ENCODE measurements at places on chromosomes 1 and 21.
A peak's percentile ranks its signal among the peaks of the same experiment; 100 is the strongest.

DNA sequence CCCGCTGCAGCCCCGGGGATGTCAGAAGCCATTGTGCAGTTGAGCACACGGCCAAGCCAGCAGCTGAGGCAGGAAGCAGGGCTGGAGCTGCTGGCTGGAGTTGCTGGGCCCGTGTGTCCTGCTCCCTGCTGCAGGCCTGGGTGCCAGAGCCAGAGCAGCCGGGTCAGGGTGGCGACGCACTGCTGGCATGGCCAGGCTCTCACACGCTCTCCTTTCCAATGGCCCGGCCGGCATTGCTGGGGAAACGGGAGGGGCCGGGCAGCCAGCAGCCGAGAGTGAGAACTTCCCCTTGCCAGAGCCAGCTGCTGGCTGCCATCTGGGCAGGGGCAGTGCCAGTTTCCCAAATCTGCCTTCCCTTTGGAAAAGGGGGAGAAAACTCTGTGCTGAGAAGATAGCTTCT, 82.4 kb upstream of the PROX1 start:
- DNase-seq: no peak

GRCh38 chr1:232305050-232305449, 324.9 kb downstream of the SIPA1L2 start:
- DNase-seq: no peak

DNA sequence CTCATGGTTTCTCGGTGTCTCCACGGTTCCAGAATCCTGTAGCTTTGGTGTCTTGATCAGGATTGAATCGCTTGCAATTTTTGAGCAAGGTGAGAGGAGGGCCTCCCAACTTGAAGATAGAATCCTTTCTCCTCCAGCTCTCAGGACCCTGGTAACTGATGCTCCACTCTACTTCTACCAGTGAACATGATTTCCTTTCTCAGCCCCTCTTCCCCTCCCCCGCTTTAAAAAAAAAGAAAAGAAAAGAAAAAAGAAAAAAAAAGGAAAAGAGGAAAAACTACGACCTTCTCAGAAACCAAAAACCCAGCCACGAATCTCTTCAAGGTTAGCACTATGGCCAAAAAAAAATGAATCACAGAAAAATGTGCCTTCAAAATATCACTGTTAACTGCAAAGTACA, 1.2 kb downstream of the ARHGEF11 start:
- DNase-seq: no peak

GRCh38 chr1:192652159-192652558, 16.2 kb downstream of the RGS13 start:
- DNase-seq: no peak

- no peak for DNase-seq
These were observed 16.2 kb upstream of the ACTN2 start for GRCh38 chr1:236670060-236670459.

DNA sequence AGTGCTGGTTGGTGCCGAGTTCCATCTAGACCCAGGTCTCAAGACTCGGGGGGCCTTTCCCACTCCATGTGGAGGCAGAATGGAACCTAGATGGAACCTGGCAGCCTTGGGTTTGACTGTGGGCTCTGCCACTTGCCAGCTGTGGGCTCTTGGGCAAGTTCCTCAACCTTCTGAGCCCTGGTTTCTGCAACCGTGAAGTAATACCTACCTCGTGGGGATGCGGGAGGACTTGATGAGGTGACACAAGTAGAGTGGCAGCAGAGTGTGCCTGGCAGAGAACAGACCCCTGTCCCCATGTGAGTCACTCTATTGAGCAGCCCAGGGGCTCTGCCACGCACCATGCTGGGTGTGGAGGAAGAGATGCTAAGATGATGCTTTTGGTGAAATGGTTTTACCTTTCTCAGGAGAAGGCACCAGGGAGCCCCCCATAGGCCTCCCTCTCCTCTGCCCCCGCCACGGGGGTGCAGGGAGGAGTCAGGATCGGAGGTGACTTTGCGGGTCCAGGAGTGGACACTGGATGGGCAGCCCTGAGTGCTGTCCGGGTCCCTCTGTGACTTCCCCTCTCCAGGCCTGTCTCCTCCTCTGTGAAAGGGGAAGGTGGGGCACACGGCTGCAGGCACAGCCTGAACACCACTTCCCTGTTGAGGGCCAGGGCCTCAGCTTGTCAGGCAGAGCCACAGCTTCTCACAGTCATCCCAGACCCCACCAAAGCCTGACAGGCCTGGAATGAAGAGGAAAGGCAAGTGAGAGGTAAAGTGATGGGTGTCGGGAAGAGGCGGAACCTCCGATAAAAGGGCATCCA, 36.7 kb upstream of the EDN2 start:
- no peak for DNase-seq

GRCh38 chr1:61227857-61228550, 145.6 kb downstream of the NFIA start:
- no peak for DNase-seq

GRCh38 chr1:219529116-219529515, 83.8 kb downstream of the ZC3H11B start:
- no peak for DNase-seq

DNA sequence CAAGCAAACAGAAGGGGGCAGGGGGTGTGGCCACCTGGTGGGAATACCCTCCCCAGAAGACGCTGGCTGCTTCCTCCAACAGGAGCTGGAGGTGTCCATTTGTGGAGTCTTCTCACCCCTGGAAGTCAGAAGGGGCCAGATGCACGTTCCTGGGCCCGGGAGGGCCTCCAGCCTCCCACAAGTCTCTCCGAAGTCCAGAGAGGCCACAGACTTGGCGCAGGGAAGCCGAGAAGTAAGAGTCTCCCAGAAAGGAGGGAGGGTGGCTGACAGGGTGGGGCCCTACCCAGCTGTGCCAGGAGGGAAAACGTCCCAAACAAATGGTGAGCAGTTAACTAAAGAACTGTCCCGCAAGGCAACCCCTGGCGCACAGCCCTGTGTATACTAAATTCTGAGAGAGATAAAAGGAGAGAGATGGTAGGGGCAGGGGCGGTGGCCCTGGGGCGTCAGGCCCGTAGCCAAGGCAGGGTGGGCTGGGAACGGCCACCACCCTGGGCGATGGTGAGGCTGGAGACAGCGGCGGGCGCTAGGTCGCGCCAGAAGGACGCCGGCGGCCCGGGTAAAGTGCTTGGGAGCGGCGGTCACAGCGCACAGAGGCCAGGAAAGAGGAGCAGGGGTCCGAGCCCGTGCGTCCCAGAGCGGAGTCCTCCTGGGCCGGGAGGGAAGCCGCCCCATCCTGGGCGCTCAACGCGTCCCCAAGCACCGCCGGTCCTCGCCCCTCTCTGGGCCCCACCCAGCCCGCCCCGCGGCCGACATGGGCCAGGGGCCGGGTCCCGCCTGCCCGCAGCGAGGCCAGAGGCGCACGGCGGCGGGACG, 1.2 kb downstream of the CHD5 start:
- no peak for DNase-seq

- no peak for DNase-seq
These were observed 2.0 kb downstream of the TMEM63A start for GRCh38 chr1:225880222-225880588.

GRCh38 chr1:176206006-176206960, 803 bp downstream of the COP1 start:
- peak; percentile 15 for DNase-seq

GRCh38 chr1:207000651-207001291, 30.5 kb upstream of the FCAMR start:
- DNase-seq: no peak

DNA sequence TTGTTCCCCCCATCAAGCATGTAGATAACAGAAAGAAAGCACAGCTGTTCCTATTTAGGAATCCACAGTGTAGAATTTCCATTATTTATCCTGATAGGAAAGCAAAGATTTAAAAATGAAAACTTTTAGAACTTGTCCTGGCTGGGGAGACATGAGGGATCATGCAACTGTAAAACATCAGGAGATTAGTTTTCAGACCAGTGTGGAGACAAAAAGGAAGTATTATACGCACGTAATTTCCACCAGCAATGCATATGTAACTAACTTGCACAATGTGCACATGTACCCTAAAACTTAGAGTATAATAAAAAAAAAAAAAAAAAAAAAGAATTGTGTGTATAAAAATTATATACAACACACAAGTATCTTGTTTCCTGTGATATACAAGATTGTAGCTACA, 172.4 kb downstream of the NEGR1 start:
- DNase-seq: no peak

- peak; percentile 92 for DNase-seq
These were observed 12.7 kb upstream of the CPLANE2 start for GRCh38 chr1:16249596-16250241.

DNA sequence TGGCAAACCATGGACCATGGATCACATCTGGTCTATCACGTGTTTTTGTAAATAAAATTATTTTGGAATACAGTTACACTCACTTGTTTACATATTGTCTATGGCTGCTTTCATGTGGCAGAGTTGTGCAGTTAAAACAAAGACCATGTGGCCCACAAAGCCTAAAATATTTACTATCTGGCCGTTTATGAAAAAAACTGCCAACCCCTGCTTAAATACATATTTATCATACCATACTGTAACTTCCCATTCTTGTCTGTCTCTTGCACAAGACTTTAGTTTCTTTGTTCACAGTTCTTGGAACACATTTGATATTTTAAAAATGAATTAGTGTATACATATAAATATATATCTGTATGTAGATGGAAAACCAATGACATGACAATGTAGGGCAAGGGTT, 141.5 kb downstream of the PAPPA2 start:
- DNase-seq: no peak

DNA sequence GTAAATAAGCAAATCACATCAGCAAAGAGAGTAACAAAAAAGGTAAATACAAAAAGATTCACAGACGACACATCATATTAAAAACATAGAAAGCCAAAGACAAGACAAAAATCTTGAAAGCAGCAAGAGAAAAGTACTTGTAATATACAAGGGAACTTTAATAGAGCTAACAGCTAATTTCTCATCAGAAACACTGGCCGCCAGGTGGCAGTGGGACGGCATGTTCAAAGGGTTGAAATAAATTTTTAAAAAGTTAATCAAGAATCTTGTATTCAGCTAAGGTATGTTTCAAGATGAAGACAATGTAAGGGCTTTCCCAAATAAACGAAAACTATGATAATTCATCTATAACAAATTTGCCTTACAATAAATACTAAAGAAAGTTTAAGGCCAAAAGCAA, 358.1 kb downstream of the LRRIQ3 start:
- DNase-seq: no peak

GRCh38 chr1:108089477-108089876, 110.7 kb downstream of the SLC25A24 start:
- peak; percentile 81 for DNase-seq

DNA sequence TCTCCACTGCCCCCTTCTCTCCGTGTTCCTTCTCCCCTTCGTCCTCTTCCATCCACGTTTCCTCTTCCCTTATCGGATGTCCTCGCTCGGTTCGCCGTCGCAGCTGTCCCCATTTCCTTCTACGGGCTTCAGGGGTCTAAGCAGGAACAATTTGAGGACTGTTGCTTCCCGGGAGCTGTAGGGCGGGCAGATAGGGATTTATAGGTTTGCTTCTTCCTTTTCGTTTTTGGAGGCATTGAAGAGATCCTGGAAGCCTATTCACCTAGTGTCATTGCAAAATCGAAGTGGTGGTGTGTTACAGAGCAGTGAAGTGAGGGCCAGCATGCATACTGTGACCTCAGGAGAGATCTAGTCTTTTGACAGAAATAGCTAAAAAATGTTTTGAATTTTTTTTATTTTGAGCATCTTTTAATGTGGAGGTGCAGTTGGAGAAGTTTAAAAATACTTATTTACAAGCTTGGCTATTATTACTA, 897 bp downstream of the ZYG11B start:
- no peak for DNase-seq

DNA sequence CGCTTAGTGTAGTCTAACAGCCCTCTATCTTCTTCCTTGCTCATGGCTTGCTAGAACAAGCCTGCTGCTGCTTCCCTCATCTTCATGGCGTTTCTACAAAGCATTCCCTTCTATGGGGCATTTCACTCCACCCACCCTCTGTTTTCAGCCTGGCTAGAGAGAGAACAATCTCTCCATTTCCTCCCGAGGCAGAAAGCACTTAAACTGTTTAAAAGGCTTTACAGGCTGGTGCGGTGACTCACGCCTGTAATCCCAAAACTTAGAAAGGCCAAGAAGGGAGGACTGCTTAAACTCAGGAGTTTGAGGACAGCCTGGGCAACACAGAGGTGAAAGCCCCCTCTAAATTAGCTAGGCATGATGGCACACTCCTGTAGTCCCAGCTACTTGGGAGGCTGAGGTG, 17.8 kb downstream of the ORC1 start:
- DNase-seq: no peak

DNA sequence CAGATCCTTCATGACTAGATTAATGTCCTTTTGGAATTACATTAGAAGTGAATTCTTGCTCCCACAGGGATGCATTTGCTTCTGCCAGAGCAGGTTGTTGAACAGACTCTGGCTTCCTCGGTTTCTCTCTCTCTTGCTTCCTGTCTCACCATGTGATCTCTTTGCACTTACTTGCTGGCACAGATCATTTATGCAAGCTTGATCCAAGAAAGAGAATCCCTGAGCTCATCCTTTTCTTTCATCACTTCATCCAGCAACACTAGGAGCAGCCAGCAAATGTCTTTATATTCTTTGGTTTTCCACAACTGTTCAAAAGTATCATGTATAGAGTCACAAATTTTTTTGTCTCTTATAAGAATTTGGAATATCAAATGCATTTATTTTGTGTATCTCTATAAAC, 313.5 kb downstream of the ZNF326 start:
- DNase-seq: no peak

GRCh38 chr1:52511851-52512615, 40.9 kb downstream of the TUT4 start:
- DNase-seq: no peak

GRCh38 chr1:20508411-20508771, 440 bp upstream of the MUL1 start:
- no peak for DNase-seq

DNA sequence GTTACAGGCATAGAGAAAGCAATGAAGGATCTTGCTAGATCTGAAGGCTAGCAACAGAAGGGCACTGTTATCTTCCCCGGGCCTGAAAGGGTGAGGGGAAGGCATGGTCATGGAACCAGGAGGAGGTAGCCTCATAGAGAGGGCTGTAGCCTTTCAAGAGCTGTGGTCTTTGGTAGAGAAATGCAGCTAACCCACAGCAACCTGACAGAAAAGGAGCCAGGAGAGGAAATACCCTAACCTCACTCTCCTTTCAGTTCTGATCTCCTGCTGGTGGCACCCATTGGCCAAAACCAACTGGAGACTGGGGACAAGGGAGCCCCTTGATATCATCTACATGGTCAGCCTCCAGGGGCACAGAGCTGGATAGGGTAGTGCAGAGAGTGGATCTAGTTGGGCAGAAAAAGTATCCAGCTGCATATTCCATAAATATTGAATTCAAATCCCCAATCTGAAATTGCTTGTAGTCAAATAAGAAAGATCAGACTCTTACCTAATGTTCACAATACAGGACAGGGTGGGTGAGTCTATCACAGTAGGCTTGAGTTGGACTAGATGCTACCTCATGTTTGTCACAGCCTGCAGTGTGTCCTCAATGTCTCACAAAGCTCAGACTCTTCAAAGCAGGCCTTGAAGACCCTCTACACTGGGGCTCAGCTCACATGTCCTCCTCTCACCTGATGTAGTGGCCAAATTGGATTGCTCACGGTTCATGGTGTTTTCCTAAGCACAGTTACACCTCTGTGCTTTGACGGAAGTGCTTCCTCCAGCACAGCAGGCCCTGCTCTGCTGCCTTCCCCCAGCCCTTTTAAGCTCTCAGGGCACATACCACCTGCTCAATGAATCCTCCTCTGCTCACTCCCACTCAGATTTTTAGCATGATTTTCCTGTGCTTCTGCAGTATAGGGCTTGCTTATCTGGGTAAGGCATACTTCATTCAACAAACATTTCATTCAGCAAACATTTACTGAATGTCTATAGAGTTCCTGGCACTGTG, 74.1 kb upstream of the JUN start:
- DNase-seq: no peak

Measured in fibroblast of gingiva (primary cell).